ENCODE measurements at places on chromosomes 1 and 21.

DNA sequence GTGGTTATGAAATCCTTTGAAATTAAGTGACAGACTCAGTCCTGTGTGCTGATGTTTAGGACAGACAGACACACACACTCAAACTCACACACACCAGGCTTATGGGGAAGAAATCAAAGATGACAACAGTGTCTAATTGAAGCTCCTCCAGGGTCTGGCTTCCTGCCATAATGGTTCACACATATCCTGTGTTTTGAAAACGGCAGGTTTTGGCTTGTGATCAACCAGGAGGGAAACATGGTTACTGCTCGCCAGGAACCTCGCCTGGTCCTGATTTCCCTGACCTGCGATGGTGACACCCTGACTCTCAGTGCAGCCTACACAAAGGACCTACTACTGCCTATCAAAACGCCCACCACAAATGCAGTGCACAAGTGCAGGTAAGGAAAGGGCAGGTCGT is 4.6 kb downstream of the MTARC1 start:
- DNase-seq: peak; percentile 6

DNA sequence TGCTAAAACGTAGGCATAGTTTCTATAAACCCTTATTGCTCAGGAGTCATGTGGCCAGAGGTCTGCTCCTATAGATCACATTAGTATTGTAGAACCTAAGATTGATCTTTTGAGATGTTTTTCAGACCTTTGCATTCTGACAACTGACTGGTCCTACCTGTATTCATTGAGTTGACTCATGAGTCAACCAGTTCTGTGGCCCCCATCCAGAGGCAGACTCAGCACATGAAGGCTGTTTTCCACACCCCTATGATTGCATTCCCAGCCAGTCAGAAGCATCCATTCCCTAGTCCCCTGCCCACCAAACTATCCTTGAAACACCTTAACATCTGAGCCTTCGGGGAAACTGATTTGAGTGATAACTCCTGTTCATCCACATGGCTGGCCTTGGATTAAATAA is 451.7 kb downstream of the SIPA1L2 start:
- DNase-seq: no peak

DNA sequence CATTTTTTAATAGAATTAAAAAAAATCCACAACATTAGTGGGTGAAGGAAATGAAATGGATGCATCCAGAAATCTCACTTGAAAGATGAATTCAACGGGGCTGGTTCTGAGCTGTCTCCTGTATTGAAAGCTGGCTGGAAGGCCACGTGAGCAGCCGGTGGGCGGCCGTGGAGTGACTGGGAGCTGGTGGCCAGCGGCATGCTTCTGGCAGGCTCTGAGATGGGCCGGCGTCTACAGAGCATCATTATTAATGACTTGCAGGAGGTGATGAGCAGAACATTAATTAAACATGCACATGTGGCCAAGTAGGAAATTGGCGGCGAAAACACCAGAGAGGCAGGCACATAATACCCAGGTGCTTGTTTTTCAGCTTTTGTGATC is 115.6 kb upstream of the LMO4 start:
- DNase-seq: no peak

DNA sequence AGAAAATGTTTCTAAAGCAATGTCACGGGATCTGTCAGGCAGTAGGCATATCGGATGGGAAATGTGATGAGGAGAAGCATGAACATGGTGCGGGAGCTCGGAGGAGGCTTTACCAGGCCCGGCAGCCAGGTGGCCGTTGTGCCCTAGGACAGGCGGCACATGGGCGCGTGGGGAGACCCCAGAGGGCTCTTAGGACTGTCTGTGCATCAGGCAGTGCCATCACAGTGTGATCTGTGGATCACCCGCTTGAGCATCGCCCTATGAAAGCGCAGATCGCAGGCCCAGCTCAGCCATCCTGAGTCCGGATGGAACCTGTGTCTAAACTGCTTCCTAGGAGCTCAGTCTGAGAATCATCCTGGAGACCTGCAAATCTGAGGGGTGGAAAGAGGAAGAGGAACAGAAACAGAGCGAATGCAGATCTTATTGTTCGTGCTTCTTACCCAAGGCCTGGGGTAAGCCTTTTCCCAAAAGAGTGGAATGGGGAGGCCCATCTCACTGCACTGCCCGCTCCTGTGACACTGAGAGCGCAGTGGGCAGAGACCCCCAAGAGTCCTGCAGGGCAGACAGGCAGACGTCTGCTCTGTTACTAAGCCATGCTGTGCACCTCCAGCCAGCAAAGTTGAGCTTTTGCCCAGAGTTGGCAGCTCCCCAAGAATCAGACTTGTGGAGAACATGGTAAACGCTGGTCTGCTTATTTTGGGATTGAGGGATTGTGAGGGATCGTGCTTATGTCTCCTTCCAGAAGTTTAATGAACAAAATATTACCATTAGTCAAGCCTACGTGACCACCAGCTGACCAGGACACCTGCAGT is 251.0 kb downstream of the RHOU start:
- peak; percentile 11 for DNase-seq

DNA sequence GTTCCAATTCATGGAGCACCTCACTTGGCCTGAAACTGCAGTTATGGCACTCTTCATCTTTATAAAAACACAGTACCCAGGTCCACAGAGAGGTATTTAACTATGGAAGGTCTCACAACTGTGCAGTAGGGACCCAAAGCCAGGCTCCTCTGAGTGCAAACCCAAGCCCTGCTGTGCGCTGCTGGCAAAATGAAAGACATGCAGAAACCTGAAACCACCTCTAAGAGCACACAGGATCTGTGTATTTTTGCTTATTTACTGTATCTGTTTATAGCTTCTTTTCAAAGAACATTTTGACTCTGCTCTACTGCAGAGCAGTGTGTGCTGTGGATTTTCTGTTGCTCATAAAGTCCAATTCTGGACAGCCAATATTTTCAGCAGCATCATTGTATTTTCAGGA is 166.6 kb downstream of the DSCAM start:
- no peak for DNase-seq

GRCh38 chr1:160813215-160813614 is 17.2 kb downstream of the LY9 start:
- DNase-seq: no peak

DNA sequence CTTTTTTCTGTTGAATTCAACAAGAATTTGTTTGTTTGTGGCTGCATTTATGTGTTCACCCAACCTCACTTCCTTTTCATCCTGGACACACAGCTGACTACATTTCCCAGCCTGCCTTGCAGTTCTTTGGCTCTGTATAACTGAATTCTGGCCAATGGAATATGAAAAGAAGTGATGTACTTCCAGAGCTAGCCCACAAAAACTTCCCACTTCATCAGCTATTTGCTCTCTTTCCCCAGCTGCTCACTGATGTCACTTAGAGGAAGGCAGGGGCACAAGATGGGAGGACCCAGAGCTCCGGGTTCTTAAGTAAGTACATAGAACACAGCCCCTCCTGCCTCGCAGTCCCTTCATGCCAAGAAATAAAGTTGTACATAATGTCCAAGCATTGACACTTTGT is 235.0 kb upstream of the FGGY start:
- peak; percentile 91 for DNase-seq

DNA sequence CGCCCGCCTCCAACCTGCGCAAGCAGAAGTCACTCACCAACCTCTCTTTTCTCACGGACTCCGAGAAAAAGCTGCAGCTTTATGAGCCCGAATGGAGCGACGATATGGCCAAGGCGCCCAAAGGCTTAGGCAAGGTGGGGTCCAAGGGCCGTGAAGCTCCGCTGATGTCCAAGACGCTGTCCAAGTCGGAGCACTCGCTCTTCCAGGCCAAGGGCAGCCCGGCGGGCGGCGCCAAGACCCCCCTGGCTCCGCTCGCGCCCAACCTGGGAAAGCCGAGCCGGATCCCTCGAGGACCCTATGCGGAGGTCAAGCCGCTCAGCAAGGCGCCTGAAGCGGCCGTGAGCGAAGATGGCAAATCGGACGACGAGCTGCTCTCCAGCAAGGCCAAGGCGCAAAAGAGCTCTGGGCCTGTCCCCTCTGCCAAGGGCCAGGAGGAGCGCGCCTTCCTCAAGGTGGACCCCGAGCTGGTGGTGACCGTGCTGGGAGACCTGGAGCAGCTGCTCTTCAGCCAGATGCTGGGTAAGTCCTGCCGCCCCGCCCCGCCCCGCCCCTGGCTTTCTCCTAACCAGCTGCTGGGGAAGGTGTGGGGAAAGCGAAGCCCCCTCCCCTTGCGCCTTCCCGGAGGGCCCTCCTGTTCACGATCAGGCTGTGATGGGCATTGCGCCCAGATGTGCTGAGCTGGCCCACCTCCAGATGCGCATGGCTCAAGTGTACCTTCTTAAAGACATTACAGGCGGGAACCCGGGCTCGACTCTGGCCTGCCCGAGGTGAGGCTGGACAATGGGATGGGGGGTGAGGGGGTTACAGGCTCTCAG is 110.2 kb downstream of the NAV1 start:
- DNase-seq: no peak

- DNase-seq: no peak
Observed at GRCh38 chr1:183548116-183548515, 42.1 kb downstream of the NCF2 start.

Data from fibroblast of skin of scalp (primary cell).